Stimulated activated memory B cell treated with anti-CD40 and anti-IgM and Interleukin-4, amounts not matched to agents 10 μg/mL and 1 μg/mL and 100 μg/mL, for 72 hours (primary cell): ENCODE measurements at places on chromosomes 3 and 15.

- ATAC-seq: no peak
These were observed 19.2 kb downstream of the ZBTB38 start for GRCh38 chr3:141387516-141387915.

DNA sequence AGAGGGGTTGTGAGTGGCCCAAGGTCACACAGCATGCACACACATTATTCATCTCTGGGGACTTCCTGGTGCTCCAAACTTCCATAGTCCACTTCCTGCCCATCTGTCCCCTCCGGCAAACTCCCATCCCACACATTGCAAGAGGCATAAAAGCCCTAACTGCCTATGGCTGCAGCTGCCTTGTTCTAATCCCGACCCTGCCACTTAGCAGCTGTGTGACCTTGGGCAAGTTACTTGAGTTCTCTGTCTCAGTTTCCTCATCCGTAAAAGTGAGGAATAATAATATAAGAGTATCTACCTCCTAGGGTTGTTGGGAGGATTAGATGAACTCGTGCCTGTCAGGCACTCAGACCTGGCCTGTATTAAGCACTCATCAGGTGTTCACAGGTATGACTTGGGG is 84.2 kb downstream of the SMAD6 start:
- no peak for ATAC-seq

GRCh38 chr15:40825661-40826422 is 2.7 kb downstream of the PPP1R14D start:
- no peak for ATAC-seq

DNA sequence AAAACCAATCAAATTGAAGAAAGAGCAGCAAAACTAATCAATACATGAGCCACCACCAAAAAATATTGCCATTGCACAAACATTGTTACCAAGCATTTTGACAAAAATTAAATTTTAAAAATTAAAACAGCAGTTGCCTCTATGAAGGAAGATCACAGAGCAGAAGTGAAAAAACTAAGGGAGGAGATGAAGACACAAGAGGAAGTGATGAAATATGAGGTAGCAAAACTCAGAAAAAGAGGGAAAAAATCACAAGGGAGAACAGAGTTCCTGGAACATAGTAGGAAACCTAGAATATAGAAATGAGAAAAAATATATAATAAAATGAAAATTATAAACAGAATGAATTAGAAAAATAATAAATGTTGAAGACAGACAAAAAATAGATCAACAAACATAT is 7.3 kb upstream of the SERPINI2 start:
- no peak for ATAC-seq

DNA sequence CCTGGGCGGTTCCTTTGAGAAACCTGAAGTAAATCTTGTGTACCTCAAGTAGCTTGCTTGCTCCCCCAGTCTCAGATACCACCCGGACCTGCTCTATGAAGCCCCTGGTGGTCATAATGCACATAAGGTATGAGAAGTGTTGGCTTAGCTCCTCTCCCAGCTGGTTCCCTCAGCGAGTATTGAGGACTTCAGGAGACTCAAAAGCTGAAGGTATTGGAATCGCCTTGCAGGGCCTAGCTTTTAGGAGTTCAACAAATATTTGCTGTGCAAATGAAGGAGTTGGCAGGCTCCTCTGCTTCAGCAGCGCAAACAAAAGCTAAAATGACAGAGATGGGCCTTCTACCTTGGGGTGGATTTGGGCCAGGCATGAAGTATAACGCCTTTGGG is 1.7 kb downstream of the CMTM8 start:
- ATAC-seq: peak; percentile 45

GRCh38 chr3:111923806-111924205 is 55.0 kb upstream of the ABHD10 start:
- no peak for ATAC-seq

DNA sequence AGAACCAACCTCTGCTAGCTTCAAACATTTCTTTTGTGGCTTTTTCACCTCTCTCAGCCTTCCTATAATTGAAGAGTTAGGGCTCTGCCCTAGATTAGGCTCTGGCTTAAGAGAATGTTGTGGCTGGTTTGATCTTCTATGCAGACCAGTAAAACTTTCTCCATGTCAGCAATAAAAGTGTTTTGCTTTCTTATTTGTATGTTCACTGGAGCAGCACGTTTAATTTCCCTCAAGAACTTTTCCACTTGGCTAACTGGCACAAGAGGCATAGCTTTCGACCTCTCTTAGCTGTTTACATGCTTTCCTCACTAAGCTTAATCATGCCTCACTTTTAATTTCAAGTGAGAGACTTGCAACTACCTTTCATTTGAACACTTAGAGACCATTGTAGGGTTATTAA is 964.7 kb downstream of the ROBO2 start:
- no peak for ATAC-seq

- no peak for ATAC-seq
These were observed 1.6 kb upstream of the PROK2 start for GRCh38 chr3:71786551-71786950.

- no peak for ATAC-seq
These were observed 8.9 kb downstream of the RFX7 start for GRCh38 chr15:56234804-56235203.

DNA sequence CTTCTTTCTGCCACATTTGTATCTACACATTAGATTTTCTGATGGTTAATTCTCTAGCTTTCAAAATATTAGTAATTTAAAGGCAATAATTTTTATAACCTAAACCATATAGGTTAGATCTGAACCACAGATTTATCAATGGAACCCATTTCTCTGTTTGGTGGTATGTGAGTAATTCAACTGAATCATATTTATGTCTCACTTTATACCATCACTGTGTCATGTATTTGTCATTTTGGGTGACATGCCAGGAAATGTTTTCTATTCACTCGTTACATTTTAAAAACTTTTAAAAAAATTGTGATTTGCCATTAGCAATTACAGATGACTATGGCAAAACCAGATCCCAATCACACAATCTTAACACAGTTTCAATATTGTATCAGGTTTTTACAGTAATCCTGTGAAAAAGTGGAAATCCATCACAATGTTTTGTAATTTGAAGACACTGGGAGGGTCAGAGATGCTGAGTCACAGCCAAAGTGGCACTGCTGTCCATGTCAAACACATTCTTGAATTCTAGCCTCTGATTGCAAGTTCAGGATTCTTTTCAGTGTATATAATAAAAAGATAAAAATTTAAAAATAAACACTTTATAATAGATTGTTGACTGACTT is 356.0 kb upstream of the RBMS3 start:
- ATAC-seq: no peak

- ATAC-seq: no peak
These were observed 586.1 kb upstream of the GBE1 start for GRCh38 chr3:82347585-82347984.

GRCh38 chr3:149575213-149575960 is 82.4 kb downstream of the WWTR1 start:
- ATAC-seq: peak; percentile 12

GRCh38 chr3:142530296-142530695 is 48.2 kb downstream of the ATR start:
- ATAC-seq: no peak

DNA sequence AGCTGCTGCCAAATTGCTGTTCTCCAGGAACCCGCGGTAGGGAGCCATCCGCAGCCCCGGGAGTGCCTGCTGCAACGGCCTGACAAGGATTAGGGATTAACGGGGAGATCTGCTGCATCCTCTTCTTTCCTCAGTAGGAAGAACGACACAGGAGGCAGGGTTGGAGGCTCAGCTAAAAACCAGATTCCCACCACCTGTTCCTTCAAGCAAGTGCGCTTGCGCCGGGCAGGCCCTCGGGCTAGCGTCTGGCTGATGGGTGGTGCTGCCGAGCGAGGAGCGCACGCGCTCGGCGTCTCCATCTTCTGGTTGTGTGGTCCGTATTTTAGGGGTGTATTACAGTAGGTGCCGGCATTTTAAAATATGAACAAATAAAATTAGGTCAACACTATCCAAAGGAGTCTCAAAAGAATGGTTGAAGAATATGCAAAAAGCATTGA is 25.4 kb upstream of the SLC25A26 start:
- ATAC-seq: no peak

DNA sequence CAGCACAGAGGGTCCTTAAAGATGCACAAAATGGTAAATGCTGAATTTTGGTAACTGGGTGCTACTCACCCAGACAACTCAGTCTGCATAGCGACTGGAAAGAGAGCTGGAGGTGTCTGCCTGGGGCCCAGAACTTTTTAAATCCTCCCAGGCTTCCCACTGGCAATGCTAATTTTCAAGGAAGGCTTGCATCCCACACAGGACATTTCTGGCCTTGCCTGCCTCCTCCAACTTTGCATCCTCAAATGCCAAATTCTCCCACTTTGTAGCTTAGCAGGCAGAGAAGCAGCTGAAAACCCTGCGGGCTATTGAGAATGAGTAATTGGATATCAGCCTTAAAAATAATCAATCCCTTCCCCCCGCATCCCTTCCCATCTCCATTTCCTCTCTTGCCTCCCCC is 656.6 kb upstream of the ADAMTS9 start:
- no peak for ATAC-seq

DNA sequence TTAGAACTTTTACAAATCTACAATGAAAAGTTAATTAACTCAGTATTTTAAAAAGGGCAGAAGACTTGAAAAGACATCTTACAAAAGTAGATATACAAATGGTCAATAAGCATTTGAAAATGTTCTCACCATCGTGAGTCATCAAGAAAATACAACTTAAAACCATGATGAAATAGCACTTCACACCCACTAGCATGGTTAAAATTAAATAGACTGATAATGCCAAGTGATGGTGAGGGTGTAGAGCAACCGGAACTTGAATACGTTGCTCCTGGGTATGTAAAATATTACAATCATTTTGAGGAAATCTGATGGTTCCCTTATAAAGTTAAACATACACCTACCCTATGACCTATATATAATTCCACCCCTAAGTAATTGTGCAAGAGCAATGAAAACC is 319.8 kb upstream of the UMPS start:
- no peak for ATAC-seq

DNA sequence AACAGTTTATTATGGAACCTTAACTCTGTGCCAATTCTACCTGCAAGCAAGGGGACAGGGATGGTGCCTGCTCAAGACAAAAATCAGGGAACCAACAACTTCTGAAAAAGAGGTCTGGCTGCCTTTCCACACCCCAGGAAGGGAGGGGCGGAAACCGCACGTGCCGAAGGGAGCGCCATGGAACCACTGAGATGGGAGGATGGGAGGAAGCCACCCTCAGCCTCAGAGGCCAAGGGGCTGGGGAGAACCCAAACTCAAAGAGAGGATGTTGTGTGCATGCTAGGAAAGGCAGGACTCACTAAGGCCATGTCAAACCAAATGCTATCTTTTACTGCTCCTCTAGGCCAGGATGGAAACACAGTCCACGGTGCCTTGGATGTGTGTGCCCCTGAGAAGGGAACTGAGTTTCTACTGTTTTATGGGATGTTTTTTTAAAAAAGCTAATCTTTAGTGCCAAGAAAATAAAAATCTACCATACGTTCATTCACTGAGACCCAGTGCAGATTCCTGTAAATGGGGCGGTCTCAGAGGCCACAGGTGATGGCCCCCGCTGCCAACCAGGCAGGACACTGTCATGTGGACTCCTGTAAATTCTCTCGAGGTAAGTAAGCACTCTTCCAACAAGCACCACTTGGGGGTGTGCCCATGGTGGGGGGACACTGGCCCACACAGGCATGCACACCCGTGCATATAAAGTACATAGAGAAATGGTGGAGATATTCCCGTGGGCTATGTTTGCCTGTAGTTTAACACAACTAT is 20.5 kb downstream of the SRPRB start:
- peak; percentile 37 for ATAC-seq

- peak; percentile 55 for ATAC-seq
These were observed 12.8 kb downstream of the USP3 start for GRCh38 chr15:63517202-63517601.

- ATAC-seq: no peak
These were observed 2.2 kb upstream of the THRB start for GRCh38 chr3:24496529-24497482.

DNA sequence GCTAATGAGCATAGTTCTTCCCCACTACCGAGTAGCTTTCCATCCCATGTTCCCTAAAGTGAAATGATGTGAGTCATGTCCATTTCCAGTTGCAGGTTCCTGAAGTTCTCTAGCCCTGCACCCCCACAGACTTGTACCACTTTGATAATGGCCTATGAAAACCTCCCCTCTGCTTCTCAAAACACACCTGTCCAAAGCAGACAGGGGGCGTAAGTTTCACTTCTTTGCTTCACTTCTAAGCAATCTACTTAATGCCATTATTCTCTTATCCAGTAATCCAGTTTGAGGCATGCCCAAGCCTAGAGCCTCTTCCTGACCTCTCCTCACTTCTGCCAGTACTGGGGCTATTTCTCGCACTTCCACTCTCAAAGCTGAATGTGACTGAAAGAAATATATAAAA is 305.1 kb downstream of the IGSF11 start:
- ATAC-seq: no peak

DNA sequence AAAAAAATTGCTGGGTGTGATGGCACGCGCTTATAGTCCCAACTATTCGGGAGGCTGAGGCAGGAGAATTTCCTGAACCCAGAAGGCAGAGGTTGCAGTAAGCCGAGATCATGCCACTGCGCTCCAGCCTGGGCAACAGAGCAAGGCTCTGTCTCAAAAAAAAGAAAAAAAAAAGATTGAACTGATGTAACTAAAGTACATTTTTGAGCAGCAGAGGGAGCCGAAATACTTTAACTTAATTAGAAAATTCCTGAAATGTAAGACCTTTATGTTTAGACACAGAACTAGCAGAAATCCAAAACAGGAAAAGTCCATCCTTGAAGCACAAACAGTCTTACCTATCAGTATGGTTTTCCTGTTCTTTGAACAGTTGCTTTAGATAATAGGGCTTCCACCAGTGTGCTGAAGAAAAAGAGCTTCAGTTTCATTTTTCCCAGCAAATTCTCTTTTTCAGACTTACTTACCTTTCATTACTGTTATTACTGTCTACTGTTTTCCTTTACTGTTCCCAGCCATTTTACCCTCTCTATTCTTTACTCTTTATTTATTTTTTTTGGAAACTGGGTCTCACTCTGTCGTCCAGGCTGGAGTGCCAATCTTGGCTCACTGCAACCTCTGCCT is 33.4 kb upstream of the ZNF609 start:
- no peak for ATAC-seq

GRCh38 chr15:85788771-85789495 is 5.8 kb downstream of the KLHL25 start:
- ATAC-seq: no peak
